IMR-90 (cell line): ENCODE measurements at places on chromosomes 7 and 10. TPM values are rescaled to one million over a fixed set of nuclear protein-coding genes. Genes with fewer than 3 reads are reported as not detected.

GRCh38 chr7:655758-656157 lies 70.7 kb upstream of the DNAAF5 start:
- DNase-seq: no peak
- H3K36me3 ChIP-seq: no peaks in the 10 kb centered on the region
- H3K4me3 ChIP-seq: no peak overlapping the region
- no peaks in the 10 kb centered on the region for H3K4me1 ChIP-seq
- no peak overlapping the region for H3K27ac ChIP-seq
- H3K27me3 ChIP-seq: no peaks in the 10 kb centered on the region

DNA sequence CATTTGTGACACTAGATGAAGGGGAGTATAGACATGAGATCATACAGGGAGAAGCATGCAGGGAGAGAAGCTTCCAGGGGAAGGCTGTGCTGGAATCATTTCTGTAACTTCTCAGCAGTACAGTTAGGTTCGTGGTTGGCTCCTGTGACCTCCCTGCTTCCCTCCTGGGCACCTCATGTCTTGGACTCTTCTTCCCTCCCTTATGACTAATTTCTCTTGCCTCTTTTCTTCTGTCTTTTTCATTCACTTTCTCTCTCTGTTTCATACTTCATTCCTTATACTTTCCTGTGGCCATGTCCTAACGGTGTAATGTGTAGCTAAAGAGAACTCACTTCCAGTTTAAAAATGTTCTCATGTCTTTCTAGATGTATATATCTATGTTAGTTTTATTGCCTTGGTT lies 19.1 kb upstream of the HKDC1 start:
- H3K27me3 ChIP-seq: no peaks in the 10 kb centered on the region
- H3K27ac ChIP-seq: no peak overlapping the region
- H3K4me3 ChIP-seq: no peak overlapping the region
- peaks cover 33% of the 10 kb centered on the region for H3K36me3 ChIP-seq
- DNase-seq: peak; percentile 47
- H3K4me1 ChIP-seq: no peaks in the 10 kb centered on the region

GRCh38 chr10:4450169-4450568 lies 375.8 kb upstream of the AKR1E2 start:
- no peak overlapping the region for H3K4me3 ChIP-seq
- H3K27ac ChIP-seq: no peak overlapping the region
- H3K27me3 ChIP-seq: no peaks in the 10 kb centered on the region
- H3K36me3 ChIP-seq: no peaks in the 10 kb centered on the region
- no peak for DNase-seq
- no peaks in the 10 kb centered on the region; the same call in 1 of the 2 replicates for H3K4me1 ChIP-seq

- no peaks in the 10 kb centered on the region for H3K27me3 ChIP-seq
- no peak overlapping the region for H3K4me3 ChIP-seq
- no peaks in the 10 kb centered on the region for H3K36me3 ChIP-seq
- no peak overlapping the region for H3K27ac ChIP-seq
- DNase-seq: no peak
These were observed 75.5 kb downstream of the ARHGAP22 start for GRCh38 chr10:48529331-48529730.

- no peak for DNase-seq
- peaks cover 34% of the 10 kb centered on the region for H3K27me3 ChIP-seq
- no peaks in the 10 kb centered on the region for H3K4me1 ChIP-seq
- H3K36me3 ChIP-seq: no peaks in the 10 kb centered on the region
- H3K4me3 ChIP-seq: no peak overlapping the region
- no peak overlapping the region for H3K27ac ChIP-seq
These were observed 19.6 kb upstream of the ELFN1 start for GRCh38 chr7:1650363-1651030.

The SBDS gene
- 43.0 and 94.2 TPM in 2 replicates for total RNA-seq

DNA sequence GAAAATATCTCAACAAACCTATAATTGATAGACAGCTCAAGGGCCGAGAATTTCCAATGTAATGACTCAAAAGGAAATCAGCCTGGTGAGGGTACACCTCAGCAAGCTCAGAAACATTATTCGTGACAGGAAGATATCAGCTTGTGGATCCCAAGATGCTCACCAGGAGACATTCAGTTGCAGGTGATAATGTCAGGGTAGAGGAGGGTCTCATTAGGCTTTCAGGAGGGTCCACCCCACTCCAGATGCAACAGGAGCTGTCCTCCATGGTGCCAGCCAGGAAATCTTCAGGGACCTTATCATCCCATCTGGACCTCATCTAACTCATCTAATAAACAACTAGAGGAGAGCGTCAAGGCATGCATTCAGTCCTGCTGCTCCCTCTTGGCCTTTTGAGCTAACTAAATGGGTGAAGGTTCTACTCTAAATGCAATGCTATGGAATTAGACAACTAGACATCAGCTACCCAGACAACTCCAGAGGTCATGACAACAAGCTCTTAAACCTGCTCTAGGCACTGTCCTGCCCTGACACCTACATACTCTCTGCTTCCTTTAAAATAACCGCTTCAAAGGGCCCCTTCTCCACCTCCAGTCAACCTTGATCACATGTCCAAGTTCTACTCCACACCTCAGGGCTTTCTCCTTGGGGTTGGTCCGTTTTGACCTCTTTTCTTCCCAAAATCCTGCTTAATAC lies 4.3 kb upstream of the GIMAP5 start:
- no peak overlapping the region for H3K27ac ChIP-seq
- DNase-seq: no peak
- H3K36me3 ChIP-seq: no peaks in the 10 kb centered on the region
- H3K27me3 ChIP-seq: no peaks in the 10 kb centered on the region; the same call in 1 of the 2 replicates
- no peaks in the 10 kb centered on the region for H3K4me1 ChIP-seq

GRCh38 chr7:41051535-41051934 lies 651.4 kb downstream of the INHBA start:
- peaks cover 18% of the 10 kb centered on the region for H3K4me1 ChIP-seq
- H3K27ac ChIP-seq: no peak overlapping the region
- H3K36me3 ChIP-seq: no peaks in the 10 kb centered on the region
- no peak overlapping the region for H3K4me3 ChIP-seq
- DNase-seq: no peak

The PUS7 gene
- 17.0 and 24.7 TPM in 2 replicates for total RNA-seq

The RSU1 gene
- total RNA-seq: 104 and 134 TPM in 2 replicates

DNA sequence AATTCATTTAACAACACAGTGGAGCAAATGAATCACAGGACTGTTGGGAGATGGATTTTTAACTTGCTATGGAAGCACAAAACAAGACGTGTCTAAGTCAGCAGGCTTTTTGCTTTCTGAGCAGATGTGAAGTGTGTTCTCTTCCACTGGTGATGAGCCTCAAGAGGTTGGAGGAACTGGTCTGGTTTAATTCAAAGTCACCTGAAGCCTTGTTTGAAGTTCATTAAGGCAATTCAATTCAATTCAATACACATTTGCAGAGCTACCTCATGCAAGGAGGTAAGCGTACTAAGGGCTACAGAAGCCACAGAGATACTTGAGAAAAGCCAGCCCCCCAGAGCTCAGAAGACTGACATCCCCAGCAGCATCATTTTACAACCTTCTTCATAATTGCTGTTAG lies 68.4 kb upstream of the PALS2 start:
- no peak overlapping the region for H3K27ac ChIP-seq
- DNase-seq: no peak
- H3K27me3 ChIP-seq: peaks cover 6% of the 10 kb centered on the region; the same call in 1 of the 2 replicates
- no peak overlapping the region for H3K4me3 ChIP-seq
- H3K36me3 ChIP-seq: no peaks in the 10 kb centered on the region

The IFIT1B gene
- total RNA-seq: not detected in 2 replicates

The TRPV5 gene
- not detected in 2 replicates for total RNA-seq

- no peaks in the 10 kb centered on the region; the same call in 1 of the 2 replicates for H3K27me3 ChIP-seq
- H3K36me3 ChIP-seq: no peaks in the 10 kb centered on the region
- DNase-seq: no peak
- no peak overlapping the region for H3K4me3 ChIP-seq
- H3K27ac ChIP-seq: peak overlapping the region; percentile 42; the same call in 1 of the 2 replicates
These were observed 179.1 kb downstream of the PRKCQ start for GRCh38 chr10:6400821-6401465.

GRCh38 chr10:17663450-17663849 lies 19.5 kb downstream of the STAM start:
- peaks cover 7% of the 10 kb centered on the region for H3K36me3 ChIP-seq
- H3K4me1 ChIP-seq: peaks cover 6% of the 10 kb centered on the region
- peak overlapping the region; percentile 16; the same call in 1 of the 2 replicates for H3K27ac ChIP-seq
- H3K27me3 ChIP-seq: no peaks in the 10 kb centered on the region
- no peak for DNase-seq

- H3K4me3 ChIP-seq: peak overlapping the region; percentile 7; the same call in 1 of the 2 replicates
- peaks cover 6% of the 10 kb centered on the region for H3K36me3 ChIP-seq
- DNase-seq: peak; percentile 93
These were observed 48.7 kb downstream of the EPC1 start for GRCh38 chr10:32298075-32298812.

- H3K36me3 ChIP-seq: no peaks in the 10 kb centered on the region
- peaks cover 4% of the 10 kb centered on the region for H3K27me3 ChIP-seq
- no peak overlapping the region for H3K4me3 ChIP-seq
- DNase-seq: no peak
- H3K4me1 ChIP-seq: 0 out of 2 replicates have a peak, but pooled peaks cover 1% of the 10 kb centered on the region
These were observed 84.0 kb downstream of the SORBS1 start for GRCh38 chr10:95477175-95477520.

- H3K4me1 ChIP-seq: peaks cover 3% of the 10 kb centered on the region; the same call in 1 of the 2 replicates
- H3K36me3 ChIP-seq: no peaks in the 10 kb centered on the region
- DNase-seq: no peak
- no peak overlapping the region for H3K4me3 ChIP-seq
- no peak overlapping the region for H3K27ac ChIP-seq
- H3K27me3 ChIP-seq: no peaks in the 10 kb centered on the region
These were observed 47.7 kb downstream of the HHEX start for GRCh38 chr10:92737484-92737883.
